ENCODE measurements at places on chromosomes 16 and 17. TPM values are rescaled to one million over a fixed set of nuclear protein-coding genes. Genes with fewer than 3 reads are reported as not detected.

GRCh38 chr17:34226011-34226743, 28.9 kb upstream of the CCL2 start:
- DNase-seq = no peak
- no peak overlapping the region for H3K27ac ChIP-seq
- H3K36me3 ChIP-seq = peaks cover 4% of the 10 kb centered on the region
- peaks cover 57% of the 10 kb centered on the region for H3K27me3 ChIP-seq
- no peaks in the 10 kb centered on the region for H3K4me1 ChIP-seq
- no peak overlapping the region for H3K4me3 ChIP-seq

DNA sequence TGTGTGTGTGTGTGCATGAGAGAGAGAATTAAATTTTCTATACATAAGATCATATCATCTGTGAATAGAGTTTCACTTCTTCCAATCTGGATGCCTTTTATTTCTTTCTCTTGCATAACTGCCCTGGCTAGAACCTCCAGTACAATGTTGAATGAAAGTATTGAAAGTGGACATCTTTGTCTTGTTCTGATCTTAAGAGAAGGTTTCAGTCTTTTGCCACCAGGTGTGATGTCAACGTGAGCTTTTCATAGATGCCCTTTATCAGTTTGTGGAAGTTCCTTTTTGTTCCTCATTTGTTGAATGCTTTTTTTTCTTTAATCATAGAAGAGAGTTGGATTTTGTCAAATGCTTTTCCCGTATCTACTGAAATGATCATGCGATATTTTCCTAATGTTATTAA, 63.3 kb downstream of the RNF213 start:
- no peaks in the 10 kb centered on the region for H3K27me3 ChIP-seq
- peaks cover 5% of the 10 kb centered on the region for H3K4me1 ChIP-seq
- DNase-seq = no peak
- no peak overlapping the region for H3K4me3 ChIP-seq
- H3K27ac ChIP-seq = peak overlapping the region; percentile 49

GRCh38 chr16:78462288-78463208, 363.1 kb downstream of the WWOX start:
- H3K4me1 ChIP-seq = no peaks in the 10 kb centered on the region
- no peak overlapping the region for H3K27ac ChIP-seq
- DNase-seq = no peak
- no peaks in the 10 kb centered on the region for H3K27me3 ChIP-seq

DNA sequence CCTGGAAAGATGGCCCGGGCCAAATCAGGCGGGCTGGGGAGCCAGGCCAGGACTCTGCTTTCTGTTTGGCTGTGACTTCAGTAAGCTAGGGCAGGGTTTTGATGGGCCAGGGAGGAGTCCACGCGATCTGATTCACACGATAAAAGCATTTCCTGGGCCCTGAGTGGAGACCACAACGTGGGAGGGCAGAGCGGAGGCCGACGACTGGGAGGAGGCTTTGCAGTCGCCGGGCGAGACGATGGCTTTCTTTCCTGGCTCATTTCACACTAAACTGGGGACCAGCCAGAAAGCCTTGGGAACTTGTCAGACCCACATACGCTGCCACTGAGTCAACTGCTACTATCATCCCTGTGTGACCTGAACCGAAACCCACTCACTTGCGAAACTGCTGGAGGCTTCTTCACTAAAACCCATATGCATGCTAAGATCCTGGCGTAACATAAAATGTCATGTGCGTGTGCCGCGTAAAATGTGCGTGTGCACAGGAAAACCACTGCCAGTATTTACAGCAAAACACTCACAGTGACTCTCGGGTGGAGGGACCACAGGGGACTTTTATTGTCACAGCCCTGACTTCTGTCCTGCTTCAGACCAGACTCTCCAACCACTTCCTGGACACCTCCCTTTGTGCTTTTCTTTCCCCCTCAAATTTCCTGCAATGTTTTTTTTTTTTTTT, 14.2 kb upstream of the RHBDF2 start:
- H3K4me3 ChIP-seq = peak overlapping the region; percentile 53
- peaks cover 54% of the 10 kb centered on the region for H3K4me1 ChIP-seq
- H3K27me3 ChIP-seq = no peaks in the 10 kb centered on the region
- H3K36me3 ChIP-seq = no peaks in the 10 kb centered on the region
- DNase-seq = peak; percentile 86

- H3K4me1 ChIP-seq = peaks cover 35% of the 10 kb centered on the region
- H3K4me3 ChIP-seq = no peak overlapping the region
- peaks cover 11% of the 10 kb centered on the region for H3K36me3 ChIP-seq
- no peak overlapping the region for H3K27ac ChIP-seq
These were observed 214.4 kb upstream of the CACNG5 start for GRCh38 chr17:66620528-66620927.

DNA sequence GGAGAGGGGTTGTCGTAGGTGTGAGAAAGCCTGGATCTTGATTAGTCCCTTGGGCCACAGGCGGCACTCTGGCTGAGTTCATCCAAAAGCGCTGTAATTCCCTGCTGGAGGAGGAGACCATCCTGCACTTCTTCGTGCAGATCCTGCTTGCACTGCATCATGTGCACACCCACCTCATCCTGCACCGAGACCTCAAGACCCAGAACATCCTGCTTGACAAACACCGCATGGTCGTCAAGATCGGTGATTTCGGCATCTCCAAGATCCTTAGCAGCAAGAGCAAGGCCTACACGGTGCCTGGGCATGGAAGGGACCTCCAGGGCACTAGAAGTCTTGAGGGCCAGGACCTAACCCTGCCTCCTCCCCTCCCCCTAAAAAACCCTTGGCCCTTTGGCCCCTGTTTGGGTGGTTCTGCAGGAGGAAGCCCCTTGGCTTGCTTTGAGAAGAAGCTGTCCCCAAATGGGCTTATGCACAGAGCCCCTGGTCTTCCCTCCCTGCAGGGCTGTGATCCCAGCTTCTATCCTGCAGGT, 6.2 kb downstream of the NEK8 start:
- no peak overlapping the region for H3K27ac ChIP-seq
- H3K27me3 ChIP-seq = no peaks in the 10 kb centered on the region
- H3K4me1 ChIP-seq = peaks cover 40% of the 10 kb centered on the region

- no peaks in the 10 kb centered on the region for H3K4me1 ChIP-seq
- no peak for DNase-seq
- peaks cover 5% of the 10 kb centered on the region for H3K27me3 ChIP-seq
- peaks cover 14% of the 10 kb centered on the region for H3K36me3 ChIP-seq
- no peak overlapping the region for H3K4me3 ChIP-seq
These were observed 53.7 kb downstream of the C16orf95 start for GRCh38 chr16:87263418-87264052.

GRCh38 chr17:41738077-41738800, 3.8 kb upstream of the HAP1 start:
- H3K4me1 ChIP-seq = peaks cover 16% of the 10 kb centered on the region

The OR1A1 gene
- total RNA-seq = not detected

The KCNH4 gene
- 0.26 TPM for total RNA-seq

The TNFRSF17 gene
- total RNA-seq = not detected
